ENCODE measurements at places on chromosomes 3 and 15.

DNA sequence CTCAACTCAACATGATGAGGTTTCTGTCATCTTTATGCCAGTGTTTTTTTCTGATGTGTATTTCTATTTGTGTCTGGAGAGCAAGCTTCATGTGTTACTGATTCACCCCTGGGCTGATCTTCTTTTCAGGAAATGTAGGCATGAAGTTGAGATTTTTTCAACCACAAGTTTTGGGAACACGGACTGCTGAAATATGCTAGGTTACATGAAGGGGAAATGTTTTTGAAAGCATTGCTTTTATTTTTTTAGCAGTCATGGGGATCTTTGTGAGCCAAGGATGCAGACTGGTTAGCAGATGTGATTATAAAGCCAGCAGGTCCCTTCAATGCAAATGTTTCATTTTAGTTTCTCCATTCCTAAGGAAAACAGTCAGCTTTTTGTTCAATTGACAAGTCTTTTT is 219.3 kb upstream of the COL8A1 start:
- no peak for DNase-seq

DNA sequence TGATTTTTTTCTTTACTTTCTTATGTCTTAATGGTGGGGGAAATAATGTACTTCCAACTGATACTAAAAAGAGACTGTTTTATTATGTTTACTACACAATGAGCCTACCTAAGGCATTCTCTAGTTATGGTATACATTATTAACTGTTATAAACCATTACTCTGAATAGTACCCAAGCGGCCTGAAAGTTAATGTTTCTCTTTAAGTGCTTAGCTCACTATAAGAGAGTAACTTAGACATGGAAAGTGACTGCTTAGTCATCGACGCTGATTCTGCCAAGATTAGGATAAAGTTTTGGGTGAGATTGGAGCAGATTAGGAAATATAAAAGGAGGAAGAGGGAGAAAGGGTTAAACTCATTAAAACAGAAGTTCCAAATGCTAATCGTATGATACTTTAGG is 365.0 kb downstream of the NLGN1 start:
- no peak for DNase-seq

DNA sequence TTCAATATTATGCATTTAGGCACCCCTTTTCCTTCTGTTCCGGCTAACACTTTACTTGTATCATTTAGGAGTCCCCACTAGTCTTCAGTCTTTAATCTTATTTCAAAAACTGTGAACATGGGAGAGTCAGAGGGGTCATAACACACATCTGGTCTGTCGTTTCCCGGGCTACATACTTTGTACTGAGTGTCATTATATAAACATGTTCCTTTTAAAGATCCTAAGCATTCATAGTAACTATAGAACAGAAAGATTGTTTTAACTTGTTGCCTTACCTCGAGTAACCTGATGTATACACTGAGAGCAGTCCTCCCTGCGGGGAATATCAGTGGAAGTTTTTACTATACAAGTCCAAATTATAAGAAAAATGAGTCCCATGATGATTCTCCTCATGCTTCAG is 78.2 kb upstream of the VEPH1 start:
- DNase-seq: no peak

DNA sequence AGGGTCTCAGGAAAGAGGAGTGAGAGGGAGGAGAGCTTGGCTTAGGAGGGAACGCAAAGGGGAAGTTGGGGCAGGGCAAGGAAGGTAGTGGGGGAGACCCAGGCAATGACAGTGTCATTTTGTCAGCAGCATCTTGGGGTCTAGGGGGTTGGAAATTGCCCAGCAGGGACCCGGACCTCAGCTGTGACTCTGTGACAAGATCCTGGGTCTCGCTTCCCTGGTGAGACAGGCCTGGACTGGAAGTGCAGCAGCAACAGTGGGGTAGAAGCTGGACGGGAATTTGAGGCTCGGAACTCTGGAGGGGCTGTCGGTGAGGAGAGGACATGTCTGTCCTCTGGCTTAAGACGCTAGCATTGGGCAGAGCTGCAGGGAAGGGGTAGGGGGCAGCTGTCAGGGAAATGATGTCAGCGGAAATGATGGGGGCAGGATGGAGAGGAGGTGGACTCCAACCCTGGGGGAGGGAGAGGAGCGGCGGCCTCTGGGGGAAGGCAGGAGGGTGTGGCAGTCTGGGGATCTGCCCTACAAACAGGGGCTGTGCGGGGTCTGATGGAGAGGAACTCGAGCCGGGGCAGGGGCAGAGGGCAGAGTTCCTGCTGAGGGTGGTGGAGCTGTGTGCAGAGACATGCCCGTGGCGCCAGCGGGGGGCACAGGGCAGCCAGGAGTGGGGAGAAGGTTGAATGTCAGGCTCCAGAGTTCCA is 12.3 kb downstream of the ANPEP start:
- no peak for DNase-seq

DNA sequence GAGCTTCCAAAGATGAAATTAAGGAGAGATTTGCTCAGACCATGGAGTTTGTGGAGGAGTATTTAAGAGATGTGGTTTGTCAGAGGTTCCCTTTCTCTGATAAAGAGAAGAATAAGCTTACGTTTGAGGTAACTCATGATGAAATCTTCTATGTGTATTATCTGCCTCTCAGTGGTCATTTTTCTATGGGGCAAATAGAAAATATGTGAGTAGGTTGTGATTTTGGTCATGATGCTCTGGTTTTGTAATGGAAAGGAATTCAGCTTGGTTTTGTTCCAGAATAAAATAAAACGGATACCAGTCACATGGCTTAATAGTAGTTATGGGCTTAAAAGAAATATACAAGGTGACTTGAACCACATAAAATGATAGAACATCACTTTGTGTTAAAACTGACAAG is 181.1 kb downstream of the ITPR1 start:
- no peak for DNase-seq

- DNase-seq: no peak
These were observed at the start of gene COLQ for GRCh38 chr3:15521573-15521965. Gene COLQ, minus strand, starts transcription at chr3:15521706. Its CDS starts 81 bp downstream, at chr3:15521625.

DNA sequence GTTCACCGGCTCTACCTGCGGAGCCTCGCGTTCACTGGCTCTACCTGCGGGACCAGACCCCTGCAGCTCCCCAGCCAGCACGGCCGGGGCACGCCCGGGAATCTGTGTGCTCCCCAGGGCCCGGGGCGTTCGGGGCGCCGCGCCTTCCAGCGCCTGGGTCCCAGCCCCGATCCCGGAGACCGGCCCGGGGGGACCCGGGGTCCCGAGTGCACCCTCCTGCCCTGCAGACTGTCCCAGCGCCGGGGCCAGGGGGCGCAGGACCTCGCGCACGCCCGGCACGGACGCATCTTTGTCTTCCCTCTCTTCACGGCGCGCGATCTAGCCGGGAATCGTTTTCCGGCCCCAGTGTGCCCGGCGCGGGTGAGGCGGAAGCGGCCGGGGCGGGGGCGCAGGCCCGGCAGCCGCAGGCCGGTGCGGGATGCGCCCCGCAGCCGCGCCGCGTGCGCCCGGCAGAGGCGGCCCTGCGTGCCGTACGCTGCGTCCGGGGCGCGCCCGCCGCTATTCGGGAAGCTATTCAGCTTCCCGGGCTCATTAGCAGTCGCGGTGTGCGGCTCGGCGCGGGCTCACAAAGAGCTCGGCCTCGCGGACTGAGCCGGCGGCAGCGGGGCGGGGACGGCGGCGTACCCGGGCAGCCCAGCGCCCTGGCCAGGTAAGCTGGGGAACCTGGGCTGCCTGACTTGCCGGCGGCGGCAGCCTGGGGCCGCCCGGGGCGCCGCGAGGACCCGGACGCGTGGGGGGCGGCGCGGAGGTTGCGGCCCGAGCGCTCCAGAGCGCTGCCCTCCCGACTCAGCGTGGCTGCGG is at the start of gene APBA2:
Gene APBA2, plus strand, starts transcription at position 345 of the 801 bp plus-strand sequence. CDS start 167,911 bp downstream, outside the sequence.
- no peak for DNase-seq

- DNase-seq: no peak
These were observed 37.8 kb downstream of the IQGAP1 start for GRCh38 chr15:90425726-90426346.

DNA sequence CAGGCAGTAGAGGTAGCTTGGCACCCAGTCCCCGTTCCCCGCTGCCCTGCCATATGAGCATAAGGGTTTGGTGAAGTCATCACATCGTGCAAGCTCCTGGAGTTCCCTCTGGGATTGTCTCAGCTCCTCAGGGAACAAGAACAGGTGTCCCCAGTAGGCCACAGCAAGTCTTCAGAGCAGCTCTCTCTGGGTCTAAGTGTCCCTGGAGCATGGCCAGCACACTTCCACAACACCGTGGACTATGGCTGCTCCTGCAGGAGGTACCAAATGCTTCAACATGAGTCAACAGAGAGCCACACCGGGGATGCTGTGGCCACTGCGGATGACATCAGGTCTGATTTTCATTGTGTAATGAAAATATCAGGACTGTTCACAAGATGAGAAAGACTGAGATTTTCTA is 23.1 kb downstream of the ABHD6 start:
- no peak for DNase-seq

DNA sequence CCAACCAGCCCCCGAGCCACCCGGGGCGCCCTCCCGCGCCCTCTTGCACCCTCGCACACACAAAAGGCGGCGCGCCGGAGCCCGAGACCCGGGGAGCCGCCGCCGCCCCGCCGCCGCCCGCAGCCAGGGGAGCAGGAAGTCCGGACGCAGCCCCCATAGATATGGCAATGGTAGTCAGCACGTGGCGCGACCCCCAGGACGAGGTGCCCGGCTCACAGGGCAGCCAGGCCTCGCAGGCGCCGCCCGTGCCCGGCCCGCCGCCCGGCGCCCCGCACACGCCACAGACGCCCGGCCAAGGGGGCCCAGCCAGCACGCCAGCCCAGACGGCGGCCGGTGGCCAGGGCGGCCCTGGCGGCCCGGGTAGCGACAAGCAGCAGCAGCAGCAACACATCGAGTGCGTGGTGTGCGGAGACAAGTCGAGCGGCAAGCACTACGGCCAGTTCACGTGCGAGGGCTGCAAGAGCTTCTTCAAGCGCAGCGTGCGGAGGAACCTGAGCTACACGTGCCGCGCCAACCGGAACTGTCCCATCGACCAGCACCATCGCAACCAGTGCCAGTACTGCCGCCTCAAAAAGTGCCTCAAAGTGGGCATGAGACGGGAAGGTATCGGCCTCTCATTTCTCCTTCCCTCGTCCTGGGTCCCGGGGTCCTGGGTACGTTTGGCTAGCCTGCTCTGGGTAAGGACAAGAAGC is 1.6 kb downstream of the NR2F2 start:
- no peak for DNase-seq

DNA sequence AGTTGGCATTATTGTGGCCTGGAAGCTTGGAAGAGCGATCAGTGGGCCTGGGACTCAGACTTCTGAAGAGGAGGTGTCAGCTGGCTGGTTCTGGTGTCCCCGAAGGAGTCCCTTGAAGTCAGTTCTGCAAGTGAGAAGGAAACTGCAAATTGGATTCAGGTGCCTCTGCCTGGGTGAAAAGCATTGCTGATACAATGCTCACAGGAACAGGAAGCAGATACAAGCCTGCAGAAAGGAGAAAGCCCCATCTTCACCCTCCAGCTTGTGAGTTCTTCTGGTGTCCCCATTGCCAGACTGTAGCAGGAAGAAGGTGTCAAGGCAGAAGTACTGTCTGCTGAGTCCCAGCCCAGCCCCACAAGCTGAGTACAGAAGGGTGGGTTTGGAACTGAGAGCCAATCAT is 271.3 kb downstream of the PLOD2 start:
- DNase-seq: no peak

- no peak for DNase-seq
These were observed 175.8 kb downstream of the EPHB1 start for GRCh38 chr3:134970895-134971294.

GRCh38 chr15:63605816-63606215 is 8.6 kb downstream of the FBXL22 start:
- DNase-seq: no peak

DNA sequence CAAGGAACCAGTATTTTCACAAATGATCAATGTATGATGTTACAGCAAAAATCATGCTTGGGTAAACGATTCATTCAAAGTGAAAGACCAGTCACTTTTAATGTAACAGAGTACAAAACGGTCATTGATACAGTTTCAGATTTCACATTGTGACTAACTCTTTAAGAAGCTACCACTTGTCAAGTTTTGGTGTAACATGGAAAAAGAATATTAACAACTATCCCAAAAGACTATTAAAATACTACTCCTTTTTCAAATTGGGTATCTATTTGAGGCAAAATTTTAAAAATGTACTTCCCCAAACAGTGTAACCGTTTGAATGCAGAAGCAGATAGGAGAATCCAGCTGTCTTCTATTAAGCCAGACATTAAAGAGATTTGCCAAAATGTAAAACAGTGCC is 31.7 kb downstream of the AKAP13 start:
- DNase-seq: no peak
